GM04504 (cell line): ENCODE measurements at places on chromosomes 7 and 10.

- no peak for DNase-seq
These were observed 381.2 kb upstream of the MBL2 start for GRCh38 chr10:53153831-53154230.

- DNase-seq: no peak
These were observed 212.3 kb downstream of the DKK1 start for GRCh38 chr10:52526251-52526823.

GRCh38 chr10:71816936-71817618 is 34.0 kb downstream of the PSAP start:
- no peak for DNase-seq

DNA sequence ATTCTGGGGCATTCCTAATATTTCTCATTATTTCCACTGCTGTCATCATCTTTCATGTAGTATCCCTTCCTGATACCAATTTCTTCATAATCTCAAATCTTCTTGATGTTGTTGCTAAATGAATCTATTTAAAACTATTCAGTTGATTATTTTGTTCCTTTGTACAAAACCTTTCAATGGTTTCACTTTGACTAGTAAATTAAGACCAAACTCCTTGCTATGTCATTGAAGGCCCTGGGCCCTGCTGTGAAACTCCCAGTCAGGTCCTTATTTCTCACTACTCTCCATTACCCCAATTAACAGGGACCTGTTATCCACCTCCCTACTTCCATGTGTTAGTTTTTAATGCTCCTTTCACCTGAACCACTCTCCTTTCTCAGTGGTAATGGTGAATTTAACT is 97.0 kb downstream of the CTTNBP2 start:
- DNase-seq: no peak

DNA sequence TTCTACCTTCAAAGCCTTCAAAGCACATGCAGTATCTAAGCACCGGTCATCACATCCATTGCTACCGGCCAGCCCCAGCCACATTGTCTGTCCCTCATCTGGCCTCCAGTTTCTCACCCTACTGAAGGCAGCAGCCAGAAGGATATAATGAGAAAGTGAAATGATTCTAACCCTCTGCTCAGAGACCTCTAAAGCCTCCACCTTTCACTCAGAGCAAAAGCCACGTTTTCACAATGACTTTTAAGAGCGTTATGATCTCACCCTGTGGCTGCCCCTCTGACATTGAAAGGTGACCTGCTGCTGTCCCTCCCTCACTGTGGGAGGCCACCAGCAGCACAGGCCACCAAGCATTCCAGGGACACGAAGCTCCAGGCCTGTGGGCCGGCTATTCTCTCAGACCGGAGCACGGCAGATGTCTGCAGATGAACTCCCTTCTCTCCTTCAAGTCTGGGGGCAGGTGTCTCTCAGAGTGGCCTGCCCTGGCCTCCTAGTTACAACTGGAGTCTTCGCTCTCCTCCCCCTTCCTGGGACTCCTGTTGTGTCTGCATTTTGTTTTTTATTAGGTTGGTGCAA is 94.9 kb upstream of the EEPD1 start:
- DNase-seq: no peak

GRCh38 chr10:26479766-26480492 is 41.8 kb downstream of the APBB1IP start:
- DNase-seq: no peak

DNA sequence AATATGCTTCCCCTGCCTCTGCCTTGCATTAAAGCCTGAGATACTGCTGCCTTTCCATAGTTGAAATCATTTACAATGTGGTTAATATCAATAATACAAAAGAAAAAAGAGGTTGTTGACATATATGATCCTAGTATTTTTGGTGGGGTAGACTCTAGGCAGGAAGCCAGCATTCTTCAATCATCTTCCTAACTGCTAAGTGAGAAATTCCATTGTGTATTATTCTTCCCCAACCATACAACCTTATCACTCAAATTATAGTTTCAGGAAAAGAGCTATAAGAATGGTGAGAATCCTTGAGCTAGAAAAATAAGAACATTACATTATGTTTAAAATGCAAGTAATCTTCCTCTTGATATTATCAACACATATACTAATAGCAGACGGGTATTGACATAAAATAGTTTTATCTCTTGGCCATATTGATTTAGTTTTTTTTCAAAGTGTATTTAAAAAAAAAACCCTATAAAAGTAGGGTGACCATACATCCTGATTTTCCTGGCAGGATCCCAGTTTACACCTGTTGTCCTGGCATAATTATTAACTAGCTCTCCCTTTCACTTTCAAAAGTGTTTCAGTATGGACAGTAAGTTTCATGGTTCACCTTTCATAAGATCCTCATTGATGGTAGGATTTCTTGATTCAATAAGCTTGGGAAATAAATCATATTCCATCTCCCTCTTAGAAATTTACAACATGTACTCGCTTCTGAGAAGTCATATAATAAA is 33.4 kb upstream of the WASL start:
- no peak for DNase-seq

DNA sequence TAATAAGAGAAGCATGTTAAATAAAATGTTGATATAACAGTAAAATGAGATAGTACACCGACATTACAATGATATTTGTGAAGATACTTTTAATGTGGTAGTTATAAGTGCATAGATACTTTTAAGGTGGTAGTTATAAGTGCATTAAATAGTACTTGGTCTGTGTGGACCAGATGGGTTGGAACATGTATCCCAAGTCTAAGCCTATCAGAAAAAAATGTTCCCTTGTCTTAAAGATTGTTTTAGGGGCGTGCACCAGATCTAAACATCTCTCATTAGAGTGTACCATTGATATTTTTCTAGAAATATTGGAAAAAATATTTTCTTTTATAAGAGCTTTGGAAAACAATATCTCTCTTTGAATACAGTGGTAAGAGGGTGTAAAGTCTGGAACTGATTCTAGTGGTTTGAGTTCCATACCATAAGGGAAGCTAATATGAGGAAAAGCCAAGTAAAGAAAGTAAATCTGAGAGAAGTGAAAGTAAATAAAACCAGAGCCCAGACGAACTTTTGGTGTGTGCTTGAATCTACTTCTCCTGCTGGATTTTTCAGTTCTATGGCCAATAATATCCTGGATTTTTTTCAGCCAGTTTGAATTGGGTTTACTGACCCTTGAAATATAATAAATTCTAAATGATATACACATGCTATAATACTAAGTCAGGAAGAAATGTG is 175.3 kb downstream of the MBL2 start:
- no peak for DNase-seq

DNA sequence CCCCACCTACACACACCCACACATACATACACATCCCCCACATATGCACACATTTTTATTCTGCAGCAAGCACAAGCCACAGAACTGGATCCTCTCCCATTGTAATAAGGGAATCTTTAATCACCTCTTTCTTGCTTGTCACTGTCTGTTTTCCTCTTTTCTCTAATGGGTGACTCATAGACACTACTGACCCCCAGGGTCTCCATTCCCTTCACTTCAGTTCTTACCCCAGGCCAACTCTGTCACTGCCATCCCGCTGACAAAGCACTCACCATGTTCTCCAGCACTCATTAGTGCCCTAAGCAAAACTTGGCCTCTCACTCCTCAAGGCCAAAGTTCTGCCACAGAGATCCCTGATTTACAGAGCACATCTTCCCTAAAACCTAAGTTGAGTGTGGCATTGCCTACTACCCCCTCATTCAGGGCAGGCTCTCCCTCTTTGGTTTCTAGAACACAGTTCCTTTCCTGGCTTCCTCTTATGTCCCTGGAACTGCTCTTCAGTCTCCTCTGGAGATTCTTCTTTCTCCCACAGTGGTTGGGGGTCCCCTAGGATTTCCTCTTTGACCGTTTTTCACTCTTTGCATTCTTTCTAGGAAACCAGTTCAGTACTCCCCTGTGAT is 39.6 kb upstream of the INHBA start:
- DNase-seq: no peak

GRCh38 chr7:102306916-102307677 is 20.4 kb downstream of the SH2B2 start:
- no peak for DNase-seq

DNA sequence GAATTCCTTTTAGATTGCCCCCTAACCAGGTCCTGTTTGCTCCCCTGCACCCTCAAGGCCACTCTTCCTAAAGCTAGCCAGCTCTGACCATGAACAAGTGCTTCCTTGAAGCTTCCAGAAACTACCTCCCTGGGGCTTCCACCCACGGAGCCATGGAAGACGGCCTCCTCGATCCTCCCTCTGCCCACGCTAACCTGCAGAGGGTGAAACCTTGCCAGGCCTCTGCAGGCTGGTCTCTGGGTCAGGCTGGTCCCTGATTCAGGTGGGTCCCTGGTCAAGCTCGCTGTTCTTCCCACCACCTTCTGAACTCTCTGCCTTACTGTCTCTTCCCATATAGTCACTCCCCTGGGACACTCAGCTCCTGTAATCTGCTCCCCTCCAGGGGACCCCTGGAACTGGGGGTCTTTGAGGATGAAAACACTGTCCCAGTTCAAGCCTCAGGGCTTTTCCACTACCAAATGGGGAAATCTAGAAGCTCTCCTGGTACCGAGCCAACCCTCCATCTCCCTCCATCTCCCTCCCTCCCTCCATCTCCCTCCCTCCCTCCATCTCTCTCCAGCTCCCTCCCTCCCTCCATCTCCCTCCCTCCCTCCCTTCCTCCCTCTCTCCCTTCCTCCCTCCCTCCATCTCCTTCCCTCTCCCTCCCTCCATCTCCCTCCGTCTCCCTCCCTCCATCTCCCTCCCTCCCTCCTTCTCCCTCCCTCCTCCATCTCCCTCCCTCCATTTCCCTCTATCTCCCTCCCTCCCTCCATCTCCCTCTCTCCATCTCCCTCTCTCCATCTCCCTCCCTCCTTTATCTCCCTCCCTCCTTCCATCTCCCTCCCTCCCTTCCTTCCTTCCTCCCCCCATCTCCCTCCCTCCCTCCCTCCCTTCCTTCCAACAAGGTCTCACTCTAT is 2.9 kb downstream of the MLXIPL start:
- no peak for DNase-seq

DNA sequence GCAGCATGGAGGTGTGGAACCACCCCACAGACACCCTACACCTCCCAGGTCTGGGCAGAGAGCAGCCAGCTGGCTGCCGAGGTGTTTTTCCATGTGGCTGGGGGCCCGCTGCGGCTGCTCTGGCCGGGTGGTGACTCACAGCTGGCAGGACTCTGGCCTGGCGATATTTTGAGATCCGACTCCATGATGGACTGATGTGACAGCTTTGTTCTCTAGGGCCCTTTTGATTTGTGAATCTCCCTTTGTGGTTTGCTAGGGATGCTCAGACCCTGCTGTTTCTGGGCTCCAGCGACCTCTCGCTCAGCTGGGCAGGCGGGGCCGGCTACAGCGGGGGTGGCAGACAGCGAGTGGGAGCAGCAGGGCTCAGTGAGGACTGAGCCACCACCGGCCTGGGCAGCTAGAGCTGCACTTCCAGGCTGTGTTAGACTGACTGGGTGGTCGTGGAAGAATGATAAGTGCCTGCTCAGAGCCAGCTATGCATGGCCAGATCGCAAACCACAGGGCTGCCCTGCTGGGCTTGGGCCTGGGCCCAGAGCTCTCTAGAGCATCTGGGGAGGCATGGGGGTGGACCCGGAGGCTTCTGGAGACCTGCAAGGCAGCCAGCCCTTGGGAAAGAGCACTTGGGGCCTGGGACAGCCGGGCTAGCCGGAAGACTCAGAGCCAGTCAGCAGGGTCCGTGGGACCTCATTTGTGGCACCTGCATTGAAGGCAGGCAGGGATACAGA is 46.2 kb upstream of the GDF10 start:
- DNase-seq: no peak

DNA sequence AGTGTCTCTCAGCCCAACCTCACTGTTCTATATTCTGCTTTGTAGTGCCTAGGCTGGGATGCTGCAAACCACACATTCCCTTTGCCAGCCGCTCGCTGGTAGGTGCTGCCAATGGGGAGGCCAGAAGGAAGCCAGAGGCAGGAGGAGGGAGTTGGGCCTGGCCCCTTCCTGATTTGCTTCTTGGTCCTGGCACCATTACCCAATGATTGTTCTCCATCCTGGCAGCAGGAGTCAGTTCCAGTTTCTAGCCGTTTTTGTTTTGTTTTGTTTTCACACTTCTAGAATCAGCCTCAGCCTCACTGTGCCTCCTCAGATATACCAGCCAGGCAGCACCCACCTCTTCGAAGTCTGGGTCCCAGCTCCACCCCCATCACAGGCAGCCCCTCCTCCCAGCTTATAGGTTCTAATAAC is 27.4 kb upstream of the LOXL4 start:
- no peak for DNase-seq

GRCh38 chr7:74052628-74053027 is 24.7 kb downstream of the ELN start:
- DNase-seq: no peak

- DNase-seq: no peak
These were observed 498.4 kb upstream of the POM121L12 start for GRCh38 chr7:52537051-52537450.

DNA sequence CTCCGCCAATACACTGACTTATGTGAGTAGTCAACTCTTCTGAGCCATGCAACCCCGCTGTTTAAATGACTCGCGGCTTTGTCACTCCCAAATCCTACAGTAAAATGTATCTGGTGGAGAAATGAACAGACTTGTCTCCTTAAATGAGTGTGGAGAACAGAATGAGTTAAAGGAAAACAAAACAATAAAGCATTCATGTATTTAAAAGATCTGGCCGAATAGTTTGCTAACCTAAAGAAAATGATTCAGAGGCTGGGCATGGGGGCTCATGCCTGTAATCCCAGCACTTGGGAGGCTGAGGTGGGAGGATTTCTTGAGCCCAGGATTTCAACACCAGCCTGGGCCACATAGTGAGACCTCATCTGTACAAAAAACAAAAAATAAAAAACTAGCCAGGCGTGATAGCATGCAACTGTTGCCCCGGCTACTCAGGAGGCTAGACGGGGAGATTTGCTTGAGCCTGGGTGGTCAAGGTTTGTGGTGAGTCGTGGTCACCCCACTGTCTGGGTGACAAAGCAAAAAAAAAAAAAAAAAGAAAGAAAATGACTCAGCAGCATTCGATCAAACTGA is 86.5 kb upstream of the PFKP start:
- DNase-seq: no peak

DNA sequence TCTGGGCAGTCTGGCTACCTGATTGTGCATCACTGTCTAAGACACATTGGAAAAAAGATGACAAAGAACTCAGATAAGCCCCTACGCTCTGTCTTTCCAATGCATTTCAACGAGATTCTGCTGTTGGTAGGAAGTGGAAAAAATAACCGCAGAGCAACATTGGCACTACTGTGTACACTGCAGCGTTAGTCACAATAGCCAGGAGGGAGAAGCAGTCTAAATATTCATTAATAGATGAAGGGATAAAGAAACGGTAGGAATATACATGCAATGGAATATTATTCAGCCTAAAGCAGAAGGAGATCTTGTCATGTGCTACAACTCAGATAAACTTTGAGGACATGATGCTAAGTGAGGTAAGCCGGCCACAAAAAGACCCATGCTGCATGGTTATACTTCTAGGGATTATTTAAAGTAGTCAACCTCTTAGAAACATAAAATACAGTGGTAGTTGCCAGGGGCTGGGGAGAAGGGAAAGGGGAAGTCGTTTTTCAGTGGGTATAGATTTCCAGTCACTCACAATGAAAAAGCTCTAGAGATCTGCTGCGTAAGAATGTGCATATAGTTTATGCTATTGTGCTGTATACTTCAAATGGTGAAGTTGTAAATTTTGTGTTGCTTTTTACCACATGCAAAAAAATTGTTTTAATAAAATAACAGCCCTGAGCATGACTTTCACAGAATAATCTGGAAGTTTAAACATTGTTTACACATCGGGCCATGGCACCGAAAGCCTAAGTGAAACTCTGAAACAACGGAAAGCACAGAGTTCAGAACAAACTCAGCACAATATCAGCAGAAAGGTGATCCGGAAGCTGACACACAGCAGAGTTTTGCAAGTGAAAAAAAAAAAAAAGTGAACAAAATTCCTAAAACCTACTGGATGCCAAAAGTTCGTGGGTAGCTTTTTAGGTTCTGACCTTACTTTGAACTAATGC is 40.1 kb downstream of the ELMO1 start:
- no peak for DNase-seq
